ENCODE measurements at places on chromosomes 3 and 15.

- no peak for DNase-seq
Measured at GRCh38 chr3:89113893-89114840, 6.7 kb downstream of the EPHA3 start.

- DNase-seq = no peak
Measured at GRCh38 chr3:195699388-195699771, 21.4 kb upstream of the MUC20 start.

DNA sequence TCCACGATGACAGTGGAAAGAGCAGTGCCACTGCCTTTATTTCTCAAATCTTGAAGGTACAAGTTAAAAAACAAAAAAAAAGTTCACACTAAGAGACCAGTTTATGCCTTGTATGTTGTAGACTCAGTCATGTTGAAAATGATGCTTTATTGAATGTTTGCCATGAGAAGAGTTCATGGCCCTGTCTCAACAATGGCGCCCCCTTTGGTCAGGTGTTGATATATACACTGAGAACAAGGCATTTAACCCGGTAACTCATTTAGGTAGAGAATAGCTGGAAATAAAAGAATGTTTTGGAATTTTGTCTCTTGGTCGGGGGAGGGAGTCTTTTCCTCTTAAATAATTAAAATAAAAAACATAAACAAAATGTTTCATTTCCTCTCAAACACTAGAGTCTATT lies 145.6 kb upstream of the SLC2A2 start:
- DNase-seq = no peak

DNA sequence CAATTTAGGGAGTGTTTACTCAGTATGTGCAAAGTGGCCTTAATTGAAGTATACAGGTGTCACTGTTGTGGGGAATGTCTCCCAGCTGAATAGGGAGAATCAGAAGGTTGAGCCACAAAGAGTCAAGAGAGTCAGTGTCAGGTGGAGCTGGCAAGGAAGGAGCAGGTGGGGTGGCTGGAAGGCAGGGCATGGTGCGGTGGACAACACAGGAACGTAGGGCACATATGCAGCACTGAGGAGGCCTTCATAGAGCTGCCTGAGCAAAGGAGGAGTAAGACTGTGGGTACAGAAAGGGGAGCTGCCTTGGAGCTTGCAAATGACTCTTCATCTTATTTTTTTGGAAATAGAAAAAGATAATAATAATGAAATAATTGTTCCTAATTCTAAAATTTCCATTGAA lies 20.0 kb downstream of the ARHGEF3 start:
- DNase-seq = no peak

DNA sequence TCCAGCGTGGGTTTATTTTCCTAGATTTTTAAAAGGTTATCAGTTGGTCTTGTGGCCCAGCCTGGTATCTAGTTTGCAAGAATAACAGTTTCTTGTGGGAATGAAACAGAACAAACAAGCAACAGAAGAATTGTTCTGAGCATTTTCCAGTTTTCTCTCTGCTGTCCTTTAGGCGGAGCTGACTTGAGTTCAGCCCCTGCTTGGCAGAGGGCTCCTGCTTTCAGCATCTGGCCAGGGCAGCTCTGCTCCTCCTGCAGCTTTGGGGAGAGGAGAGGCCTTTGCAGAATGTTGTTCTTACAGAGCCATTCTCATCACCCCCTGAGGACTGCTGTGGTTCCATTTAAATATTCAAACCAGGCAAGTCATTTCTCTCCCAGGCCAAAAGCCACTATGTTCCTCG lies 117.7 kb downstream of the ALDH1A2 start:
- DNase-seq = no peak

DNA sequence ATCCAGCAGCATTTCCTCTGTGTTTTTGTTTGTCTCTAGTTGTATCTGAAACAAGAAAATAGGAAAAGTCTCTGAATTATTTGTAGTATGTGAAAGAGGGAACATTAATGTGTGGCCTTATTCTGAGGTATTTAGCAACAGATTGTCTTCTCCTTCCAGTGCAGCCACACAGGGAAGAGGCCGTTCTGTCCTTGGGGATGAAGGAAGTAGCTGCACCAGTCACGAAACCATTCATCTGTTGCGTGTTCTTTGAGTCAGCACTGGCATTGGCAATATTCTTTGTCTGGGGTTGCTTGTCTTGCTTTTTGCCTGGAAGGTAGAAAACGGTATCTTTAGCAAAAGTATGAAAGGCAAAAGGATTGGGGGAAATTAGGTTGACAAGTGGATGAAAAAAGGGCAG lies 91.6 kb downstream of the CDIN1 start:
- DNase-seq = no peak

GRCh38 chr15:77243716-77244401 lies 172.9 kb upstream of the TSPAN3 start:
- no peak for DNase-seq

DNA sequence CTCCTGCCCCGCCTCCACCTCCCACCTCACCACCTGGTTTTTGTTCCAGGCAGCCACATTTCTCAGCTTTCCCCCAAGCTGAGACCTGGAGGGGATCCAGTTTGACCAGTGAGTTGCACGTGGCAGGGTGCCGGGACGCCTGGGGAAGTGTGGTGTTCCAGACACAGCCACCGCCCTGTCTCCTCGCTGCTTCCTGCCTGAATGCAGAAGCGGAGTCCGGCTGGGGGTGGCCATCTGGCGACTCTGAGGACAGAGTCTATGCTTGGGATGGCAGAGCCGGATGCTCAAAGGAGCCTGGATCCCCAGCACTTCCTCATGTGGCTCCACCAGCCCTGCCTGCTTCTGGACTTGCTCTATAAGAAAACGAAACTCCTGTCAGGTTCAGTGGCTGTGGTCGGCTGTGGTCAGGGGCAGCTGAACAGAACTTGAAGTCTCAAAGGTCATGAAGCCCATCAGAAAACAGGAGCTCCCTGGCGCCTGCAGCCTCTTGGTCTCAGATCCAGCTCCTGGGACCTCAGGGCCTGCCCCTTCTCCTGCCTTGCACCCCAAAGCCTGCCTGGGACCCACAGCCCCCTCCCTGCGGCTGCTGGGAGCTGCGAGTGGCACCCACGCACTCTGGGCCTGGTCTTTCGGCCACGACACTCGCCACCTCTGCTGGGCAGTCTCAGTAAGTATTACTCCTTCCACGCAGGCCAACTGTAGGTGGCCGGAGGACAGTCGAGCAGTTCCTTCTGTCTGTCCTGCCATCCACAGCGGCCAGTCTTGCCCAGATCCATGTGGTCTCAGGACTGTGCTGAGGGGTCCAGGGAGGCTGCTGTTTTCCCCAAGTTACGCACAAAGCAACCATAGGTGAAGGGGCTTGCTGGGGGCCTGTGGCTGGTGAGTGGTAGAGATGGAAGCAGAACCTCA lies 112.8 kb upstream of the MEF2A start:
- DNase-seq = no peak

DNA sequence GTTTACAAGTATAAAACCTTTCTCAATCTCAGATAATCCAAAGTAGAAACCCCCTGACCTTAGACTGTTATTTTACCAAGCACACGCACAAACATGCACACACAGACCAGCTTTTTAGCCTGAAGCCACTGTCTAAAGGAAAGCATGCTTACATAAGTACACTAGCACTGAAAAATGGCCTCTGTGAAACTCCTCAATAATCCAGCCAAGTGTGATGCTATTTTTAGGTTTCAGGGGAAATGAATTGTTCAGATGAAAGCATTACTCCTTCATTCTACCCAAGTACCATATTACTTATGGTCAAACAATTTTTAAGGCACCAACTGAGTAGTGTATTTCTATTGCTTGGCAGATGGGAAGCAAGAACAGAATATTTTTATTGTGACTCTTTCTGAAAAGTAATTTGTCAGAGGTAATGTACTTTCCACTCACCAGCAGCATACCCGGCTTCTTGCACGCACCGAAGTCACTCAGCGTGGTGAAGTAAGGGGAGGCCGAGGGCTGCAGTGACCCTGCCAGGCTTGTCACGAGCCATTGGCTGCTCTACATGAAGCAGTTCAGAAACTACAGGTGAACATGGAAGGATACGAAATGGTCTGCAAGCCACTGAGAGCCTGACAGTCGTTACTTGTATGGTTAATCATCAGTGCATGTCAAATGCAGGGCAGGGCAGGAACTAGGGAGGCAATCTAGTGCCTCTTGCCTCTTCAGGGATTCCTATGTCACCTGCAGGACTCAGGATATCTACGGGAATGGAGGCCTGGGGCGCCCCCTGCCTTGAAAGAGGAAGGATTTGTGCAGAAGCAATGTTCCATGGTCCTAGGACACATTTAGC lies 106.7 kb downstream of the GABRB3 start:
- no peak for DNase-seq

DNA sequence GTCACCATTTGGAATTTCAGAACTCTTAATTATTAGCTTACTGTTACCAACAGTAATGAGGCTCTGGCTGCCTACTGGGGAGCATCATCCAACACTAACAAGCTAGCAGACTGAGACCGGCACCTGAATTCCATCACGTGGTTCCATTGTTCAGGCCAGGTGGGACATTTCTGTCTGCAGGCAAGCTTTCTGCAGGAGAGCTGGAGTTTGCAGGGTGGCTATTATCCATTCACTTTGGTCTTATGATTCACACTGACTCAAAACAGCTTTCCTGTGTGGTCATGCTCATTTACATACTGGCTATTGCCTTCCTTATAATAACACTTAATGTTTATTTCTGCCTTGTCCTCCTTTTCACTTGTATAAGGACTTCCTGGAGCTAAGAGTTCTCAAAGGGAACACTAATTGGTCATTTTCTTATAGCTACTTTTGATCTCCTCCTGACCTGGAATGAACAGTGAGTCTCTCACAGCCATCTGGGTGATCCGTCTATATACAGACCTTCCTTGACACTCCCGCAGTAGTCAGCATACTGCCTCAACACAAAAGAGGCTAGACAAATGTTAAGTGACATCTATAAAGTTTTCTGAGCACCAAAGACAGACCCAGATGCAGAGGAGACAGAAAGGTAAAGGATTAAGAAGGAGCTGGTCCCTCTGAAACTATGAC lies 695.4 kb downstream of the FHIT start:
- no peak for DNase-seq

DNA sequence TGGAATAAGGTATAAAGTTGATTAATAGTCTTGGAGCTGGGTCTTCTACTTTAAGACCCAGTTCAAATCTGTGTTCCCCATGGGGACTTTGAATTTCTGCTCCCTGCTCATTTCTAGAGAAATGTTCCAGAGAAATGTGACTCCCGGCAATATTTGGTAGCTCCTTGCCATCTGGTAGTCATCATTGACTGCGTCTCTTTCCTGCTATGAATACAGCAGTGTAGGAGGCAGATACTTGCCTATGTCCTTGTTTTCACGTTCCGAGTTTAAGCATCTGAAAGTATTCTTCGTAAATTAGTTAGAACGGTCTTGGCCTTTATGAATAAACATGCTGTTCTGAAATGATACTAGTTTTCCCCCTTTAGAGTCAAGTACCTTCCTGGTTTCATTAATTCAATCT lies 352.9 kb downstream of the PTPRG start:
- DNase-seq = no peak

DNA sequence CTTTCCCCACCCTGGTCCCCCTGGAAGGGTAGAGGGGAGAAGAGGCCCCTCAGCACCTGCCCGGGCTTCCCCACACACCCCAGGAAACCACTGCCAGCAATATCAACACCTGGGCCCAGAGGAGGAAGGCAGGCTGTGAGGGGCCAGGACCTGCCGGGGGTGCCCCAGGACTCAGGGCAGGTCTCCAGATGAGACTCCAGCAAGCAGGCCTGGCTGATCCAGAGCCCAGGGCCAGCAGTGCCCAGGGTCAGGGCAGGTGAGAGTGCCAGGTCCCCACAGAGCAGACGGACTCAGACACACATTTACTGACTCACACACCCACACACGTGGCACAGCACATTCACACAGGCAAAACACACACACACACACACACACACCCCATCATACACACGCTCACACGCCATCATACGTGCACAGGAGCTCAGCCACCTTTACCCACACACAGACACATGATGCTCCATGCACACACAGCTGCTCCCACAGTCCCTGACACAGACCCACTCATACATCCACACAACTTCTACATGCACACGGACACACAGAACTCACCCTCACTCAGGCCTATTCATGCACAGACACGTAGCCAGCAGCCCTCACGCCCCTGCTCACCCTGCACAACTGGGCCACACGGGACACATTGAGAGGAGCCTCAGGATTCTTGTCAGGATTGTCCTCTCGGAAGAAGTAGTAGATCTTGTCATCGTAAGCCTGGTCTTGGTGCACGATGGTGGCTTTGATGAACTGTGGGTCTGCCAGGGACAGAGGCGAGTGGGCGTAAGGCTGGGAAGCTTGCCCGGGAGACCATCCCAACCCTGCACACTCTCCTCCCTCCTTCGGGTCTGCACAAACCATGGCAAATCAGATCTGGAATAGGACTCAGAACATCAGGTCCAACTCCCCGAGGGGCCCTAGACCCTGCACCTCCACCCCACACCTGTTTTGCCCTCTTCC lies 17.5 kb downstream of the SEMA7A start:
- no peak for DNase-seq

DNA sequence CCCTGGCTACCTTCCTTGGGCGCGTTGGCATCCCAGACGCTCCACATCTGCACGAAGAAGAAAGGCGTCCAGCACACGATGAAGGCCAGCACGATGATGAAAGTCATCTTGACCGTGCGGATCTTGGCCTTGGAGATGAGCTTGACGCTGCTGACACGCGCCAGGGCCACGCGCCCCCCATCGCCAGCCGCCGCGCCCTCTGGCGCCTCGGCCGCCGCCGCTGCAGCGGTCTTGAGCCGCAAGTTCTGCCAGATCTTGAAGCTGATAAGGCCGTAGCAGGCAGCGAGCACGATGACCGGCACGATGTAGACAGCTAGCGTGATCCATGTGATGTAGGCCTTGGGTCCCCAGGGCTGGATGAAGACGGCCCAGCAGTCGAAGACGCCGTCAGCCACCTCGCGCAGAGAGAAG lies 2.2 kb downstream of the OXTR start:
- no peak for DNase-seq

DNA sequence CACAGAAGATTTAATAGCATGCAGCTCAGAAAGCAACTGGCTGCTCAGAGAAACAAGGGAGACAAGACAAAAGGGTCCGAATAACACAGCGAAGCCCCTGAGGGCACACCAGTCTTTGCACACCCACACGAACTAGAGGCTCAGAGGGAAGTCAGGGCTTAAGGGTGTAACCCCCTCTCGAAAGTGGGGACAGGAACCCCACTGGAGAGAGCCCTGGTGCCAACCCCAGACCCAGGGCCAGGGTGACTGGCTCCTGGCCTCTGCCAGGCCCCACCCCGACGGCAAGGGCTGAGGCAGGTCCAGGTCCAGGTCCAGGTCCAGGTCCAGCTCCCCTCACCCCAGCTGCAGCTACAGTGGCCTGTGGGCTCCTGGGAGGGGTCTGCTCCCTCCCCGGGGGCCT lies 10.5 kb upstream of the PRR23E start:
- no peak for DNase-seq

GRCh38 chr15:39270221-39270855 lies 310.5 kb upstream of the THBS1 start:
- DNase-seq = no peak

GRCh38 chr3:60140160-60140559 lies 1090.3 kb upstream of the CFAP20DC start:
- DNase-seq = no peak
